ENCODE measurements at places on chromosomes 2 and 18.

DNA sequence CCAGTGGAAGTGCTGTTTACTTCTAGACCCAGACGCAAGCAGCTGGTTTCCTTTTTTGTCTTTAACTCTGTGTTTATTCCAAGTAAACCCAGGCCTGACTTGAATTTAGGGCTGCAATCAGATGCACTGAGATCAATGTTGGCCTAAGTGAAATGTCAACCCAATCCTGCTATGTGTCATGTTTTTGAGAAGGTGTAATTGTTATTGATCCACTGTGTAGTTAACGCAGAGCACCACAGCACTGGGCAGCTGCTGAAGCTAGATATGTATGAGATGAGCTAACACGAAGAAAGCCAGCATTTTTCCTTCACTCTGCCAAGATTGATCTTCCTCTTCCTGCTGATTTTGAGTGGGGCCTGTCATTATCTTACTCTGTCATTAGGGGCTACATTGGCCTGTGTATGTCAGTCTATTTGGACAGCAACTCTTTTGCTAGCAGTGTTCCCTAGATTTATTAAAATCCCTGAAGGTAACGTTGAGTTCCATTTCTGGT lies 18.9 kb upstream of the DLX1 start:
- no peak for DNase-seq

GRCh38 chr2:222944552-222944951 lies 83.7 kb downstream of the ACSL3 start:
- no peak for DNase-seq

DNA sequence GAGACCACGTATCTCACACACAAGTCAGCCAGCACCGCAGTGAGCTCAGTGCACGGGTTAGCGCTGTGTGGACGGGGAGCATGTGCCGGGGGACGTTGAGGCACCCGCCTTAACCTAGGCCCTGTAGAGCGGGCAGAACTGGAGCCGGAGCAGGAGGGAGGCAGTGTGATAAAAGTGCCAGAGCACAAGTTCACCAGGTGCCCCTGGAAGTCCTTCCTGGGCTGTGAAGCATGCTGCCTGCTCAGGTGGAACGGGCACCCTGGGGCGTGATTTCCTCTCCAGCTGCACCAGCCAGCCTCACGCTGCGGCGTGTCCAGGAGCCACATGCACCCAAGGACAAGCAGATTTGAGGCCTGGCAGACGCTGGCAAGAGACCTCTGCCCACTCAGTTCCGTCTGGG lies 50.3 kb downstream of the ITGB1BP1 start:
- no peak for DNase-seq

DNA sequence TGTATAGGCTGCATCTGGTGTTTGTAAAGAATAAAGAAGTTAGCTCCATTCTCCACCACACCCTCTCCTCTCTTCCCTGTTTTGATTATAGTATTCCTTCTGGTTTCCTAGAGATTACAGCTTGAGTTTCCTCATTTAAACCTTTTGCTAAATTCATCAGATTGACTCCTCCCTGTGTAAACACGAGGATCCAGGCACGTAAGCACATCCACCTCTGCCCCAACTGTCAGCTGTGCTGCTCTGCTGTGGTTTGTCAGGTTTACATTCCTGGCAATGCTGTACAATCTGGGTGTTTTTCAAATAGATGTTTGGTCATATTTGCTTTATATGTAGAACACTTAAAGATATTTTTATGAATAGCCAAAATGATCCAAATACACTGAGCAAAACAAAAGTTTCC lies 302.8 kb downstream of the PTGR3 start:
- DNase-seq, result no peak

DNA sequence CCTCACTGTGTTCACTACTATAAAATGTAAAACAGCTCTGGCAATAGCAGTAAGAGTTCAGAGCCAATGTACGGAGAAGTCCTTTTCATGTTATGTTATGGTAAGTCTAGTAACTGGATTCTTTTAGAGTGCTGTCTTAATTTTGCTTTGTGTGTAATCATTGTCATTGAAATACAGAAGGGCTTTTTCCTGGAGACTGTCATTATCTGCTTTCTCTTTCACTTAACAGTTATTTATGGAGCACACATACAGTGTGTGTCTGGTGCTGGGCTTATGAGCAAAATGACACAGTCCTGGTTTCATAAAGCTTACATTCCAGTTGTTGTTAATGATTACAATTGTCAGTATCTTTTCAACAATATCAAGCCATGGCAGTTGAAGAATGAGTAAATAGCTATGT lies 95.5 kb downstream of the CCDC102B start:
- no peak for DNase-seq

DNA sequence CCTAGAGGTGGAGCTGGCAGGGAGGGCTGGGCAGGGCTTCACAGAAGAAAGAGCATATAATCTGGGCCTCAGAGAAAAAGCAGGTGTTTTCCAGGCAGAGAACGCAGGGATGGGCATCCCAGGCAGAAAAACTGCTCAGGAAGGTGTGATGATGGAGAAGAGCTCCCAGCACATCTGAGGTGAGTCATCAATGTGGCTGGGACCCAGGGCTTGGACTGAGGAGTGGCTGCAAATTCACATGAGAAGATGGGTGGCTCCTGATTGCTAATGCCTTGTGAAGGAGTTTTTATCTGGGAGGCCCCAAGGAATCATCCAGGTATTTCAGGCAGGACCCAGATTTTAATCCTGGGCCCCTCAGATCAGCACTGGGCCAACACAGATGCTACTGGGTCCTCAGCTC lies 10.2 kb downstream of the IL1F10 start:
- no peak for DNase-seq

GRCh38 chr2:59339121-59339836 lies 1098.2 kb upstream of the FANCL start:
- DNase-seq, result no peak

GRCh38 chr2:51219468-51219867 lies 187.5 kb upstream of the NRXN1 start:
- DNase-seq, result no peak

GRCh38 chr2:30577151-30577550 lies 130.1 kb downstream of the LCLAT1 start:
- no peak for DNase-seq

- no peak for DNase-seq
Measured at GRCh38 chr2:105812180-105813044, 67.7 kb downstream of the NCK2 start.

DNA sequence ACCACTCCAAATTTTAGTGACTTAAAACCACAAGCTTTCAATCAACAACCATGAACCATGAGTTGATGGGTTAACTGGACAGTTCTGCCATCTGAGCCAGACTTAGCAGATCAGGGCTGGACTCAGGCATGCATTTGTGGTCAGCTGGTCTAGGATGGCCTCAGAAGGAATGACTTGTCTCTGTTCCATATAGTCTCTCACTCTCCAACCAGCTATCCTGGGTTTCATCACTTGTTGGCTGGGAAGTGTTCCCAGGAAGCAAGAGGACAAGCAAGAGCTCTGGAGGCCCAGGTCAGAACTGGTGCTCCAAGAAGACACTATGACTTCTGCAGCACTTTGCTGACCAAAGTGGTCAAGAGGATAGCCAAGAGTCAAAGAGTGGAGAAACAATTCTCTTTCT lies 17.5 kb upstream of the MAP3K20 start:
- DNase-seq, result no peak

GRCh38 chr2:19955544-19956422 lies 34.1 kb downstream of the WDR35 start:
- DNase-seq, result peak; percentile 8

DNA sequence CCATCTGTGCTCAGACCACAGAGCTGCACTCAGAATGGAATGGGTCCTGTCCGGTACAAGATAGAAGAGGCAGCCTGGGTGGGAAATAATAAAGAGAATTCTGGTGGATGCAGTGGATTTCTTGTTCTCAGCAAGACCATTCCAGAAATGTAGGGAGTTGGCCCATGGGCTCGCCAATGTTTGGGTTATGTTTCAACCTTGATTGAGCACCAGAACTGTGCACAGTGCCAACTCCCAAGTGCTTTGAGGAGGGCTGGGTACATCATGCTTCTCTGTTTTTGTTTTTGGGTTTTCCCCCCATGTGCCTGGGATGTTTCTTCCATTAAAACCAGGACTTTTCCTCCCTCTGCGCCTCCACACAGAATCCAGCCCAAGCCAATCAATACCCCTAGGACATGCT lies 304.1 kb downstream of the TNS1 start:
- no peak for DNase-seq

DNA sequence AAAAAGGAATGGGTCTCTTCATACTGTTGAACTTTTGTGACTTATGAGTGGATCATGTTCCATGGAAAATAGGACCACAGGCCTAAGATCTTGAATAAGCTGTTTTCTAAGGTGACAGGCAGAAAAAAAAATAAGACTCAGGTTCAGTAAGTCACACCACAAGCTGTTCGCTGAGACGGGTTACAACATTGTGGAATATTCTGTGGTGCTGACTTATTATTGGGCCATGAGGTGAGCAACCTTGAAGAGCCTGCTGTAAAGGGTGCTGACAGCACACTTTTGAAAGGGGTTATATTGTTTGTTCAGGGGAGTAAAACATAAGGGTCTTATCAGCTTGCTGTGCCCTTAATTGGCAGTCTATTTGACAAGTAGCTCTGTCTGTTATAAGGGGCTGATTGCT lies 439.8 kb upstream of the SLC14A2 start:
- no peak for DNase-seq

DNA sequence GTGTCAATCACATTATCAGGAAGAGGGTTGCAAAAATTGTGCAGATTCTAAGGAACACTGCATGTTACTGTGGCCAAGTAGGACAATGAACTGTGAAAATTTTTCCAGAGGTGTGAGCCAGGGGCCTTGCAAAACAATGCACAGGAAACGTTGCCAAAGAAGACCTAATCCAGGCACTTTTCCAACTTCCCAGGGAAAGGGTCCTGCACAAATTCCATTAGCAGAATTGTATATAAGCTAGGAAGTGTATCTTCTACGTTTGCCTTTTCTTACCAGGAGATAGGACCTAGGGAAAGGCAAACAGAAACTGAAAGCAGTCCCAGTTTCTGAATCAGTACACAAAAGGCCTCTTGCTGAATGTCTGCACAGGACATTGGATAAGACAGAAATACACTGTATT lies 1888.3 kb upstream of the CELF4 start:
- no peak for DNase-seq

DNA sequence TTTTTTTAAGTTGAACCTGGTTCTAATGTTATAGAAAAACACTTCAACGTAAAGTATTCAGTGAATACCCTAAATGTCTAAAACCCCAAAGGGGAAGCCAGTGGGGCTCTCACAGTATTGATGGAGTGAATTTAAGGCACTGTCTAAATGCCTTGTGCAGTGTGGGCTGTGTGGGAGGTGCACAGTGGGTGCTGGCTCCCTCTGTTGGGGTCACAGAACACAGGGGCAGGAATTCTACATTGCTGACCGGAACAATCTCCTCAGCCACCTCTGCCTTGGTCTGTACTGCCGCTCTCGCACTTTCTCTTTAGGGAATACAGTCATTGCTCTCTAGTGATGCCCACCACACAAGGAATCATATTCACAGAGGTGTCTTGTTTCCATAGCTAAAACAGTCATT lies 45.4 kb downstream of the SPRED2 start:
- DNase-seq, result no peak
